ENCODE measurements at places on chromosomes 1 and 21.

DNA sequence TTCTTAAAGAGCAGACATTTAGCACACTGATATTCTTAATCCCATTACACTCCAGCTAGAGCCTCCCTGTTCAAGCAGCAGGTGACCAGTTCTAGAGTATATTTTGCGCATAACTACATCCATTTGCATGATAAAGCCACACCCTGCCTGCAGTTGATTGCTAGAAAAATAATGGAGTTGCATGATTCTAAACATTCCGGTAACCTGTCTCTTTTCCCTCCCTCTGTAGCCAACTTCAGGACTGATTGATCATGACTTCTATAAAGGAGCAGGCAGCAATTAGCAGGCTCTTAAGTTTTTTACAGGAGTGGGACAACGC is 14.9 kb downstream of the ARMH1 start:
- no peak for DNase-seq

GRCh38 chr1:17925290-17926237 is 170.4 kb downstream of the ACTL8 start:
- DNase-seq, result no peak

DNA sequence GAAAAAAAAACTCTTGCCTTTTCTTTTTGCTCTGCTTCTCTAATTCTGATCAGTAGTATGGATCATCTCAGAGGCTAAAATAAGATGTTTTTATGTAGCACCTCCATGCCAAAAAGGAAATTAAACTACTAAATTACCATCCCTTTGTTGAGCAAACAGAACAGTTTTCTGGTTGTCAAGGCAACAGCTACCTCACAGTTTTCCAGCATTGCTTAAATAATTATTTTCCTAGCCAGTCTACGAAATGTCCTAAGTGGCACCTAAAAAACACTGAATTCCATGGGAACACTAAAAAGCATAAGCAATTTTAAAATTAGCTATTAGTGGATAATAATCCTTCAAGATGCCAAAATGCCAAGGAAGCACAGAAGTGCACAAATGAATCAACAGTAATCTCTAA is 61.7 kb downstream of the ARID4B start:
- no peak for DNase-seq

DNA sequence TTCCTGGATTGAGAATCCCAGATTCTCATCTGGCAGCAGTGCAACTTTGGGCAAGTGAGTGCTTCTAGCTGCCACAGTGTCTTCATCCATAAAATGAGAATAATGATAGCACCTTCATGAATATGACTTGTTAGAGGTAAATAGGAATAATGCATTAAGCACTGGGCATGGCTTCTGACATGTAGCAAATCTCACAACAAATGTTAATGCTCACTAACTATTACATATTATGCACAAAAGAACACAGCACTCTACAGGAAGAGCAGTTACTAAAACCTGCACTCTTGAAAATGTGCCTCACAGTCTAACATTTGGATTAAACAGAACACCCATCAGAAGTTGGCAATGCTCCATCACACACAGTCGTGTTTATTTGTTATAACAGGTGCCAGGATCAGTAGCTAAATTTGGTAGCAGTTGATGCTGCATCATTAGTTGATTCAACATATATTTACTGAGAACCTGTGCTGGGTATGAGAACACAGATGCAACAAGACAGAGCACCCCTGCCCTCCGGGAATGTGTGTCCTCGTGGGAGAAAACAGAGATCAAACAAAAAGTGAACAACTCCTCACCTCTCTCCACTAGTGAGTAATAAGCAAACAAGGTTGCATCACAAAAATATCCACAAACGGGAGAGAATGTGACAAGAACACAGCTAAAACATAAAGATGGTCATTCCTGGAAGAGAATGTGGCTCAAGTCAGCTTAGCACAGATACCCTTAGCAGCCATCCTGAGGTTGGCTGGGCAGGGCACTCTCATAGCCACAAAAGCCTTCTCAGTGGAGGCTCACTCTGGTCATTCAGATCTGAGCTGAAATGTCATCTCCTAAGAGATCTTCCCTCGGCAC is 26.2 kb upstream of the LBR start:
- no peak for DNase-seq

DNA sequence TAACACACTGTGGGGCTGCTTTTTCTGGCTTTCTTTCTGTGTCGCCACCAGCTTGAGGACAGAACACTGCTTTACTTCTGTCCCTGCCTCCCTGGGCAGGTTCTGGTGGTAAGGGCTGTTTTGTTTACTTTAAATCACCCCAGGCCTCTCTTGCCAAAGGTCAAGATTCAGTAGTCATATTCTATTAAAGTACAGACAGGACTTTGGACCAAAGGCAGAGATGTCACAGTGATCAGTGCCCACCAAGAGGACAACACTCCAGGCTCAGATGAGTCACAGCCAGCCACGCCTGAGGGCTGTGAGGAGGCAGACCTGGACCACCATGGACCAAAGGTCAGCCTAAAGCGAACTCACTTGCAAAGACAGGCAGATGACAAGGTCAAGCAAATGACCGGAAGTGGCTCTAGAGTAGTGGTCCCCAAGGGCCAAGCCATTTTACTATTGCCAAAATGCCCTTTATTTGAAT is 200.0 kb downstream of the RHOU start:
- peak; percentile 66 for DNase-seq
